ENCODE measurements at places on chromosomes 2 and 18.

GRCh38 chr2:230814616-230815015 is 50.1 kb upstream of the ITM2C start:
- no peak for DNase-seq

- DNase-seq = no peak
These were observed 53.2 kb upstream of the ADAM23 start for GRCh38 chr2:206390181-206390580.

GRCh38 chr2:58893656-58894351 is 652.7 kb upstream of the FANCL start:
- DNase-seq = no peak

DNA sequence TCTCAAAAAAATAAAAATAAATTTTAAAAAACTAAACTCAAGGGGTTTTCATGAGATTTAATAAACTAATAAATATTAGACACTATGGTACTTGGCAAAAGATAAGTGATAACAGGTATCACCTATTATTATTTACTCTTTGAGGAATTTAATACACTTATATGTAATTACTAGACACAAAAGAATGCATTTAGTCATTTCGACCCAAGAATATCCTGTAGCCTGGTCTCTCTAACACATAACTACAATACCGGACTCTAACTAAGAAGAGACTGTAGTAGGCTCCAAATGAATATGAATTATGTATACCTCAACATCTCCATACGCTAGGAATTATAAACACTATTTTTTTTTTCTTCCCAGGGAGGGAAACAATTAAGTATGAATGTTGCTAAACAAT is 850.7 kb downstream of the CPS1 start:
- DNase-seq = no peak

DNA sequence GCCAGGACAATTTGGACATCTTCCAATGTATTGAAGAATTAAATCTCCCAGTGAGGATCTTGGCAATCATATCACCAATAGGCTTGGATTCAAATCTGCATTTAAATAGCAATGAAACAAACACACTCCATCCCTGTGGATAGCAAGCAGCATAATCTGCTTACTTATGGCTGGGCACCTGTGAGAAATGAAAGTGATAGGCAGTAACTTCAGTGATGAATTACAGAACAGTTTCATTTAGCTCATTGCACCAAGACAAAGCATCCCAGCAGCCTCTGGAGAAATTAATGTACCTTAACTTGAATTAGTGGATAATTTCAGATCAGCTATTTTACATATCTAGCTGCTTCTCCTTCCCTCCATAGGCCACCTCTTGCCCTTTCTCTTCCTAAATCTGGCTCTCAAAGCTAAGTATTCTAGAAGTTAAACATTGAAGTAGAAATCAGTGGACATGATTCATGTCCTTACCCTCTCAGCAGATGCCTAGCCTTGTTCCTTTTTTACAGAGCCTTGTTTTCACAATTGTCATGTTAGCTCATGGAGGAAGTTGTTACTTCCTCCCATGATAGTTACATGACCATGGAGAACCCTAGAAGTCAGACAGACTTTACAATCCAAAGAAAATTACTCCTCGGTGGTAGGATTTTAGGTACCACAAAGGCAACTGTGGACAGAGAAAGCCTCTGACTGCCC is 88.5 kb upstream of the TACR1 start:
- DNase-seq = no peak

GRCh38 chr18:13483316-13484270 is 242.8 kb downstream of the FAM210A start:
- no peak for DNase-seq

Data from stimulated activated CD8-positive, alpha-beta memory T cell treated with anti-CD3 and anti-CD28 coated beads, Interleukin-15, amount 100 ng/mL, for 24 hours (primary cell).